Activated CD4-positive, alpha-beta T cell treated with anti-CD3 and anti-CD28 coated beads, Interleukin-2, amount 50 U/mL, for 48 hours (primary cell): ENCODE measurements at places on chromosomes 1 and 21.

DNA sequence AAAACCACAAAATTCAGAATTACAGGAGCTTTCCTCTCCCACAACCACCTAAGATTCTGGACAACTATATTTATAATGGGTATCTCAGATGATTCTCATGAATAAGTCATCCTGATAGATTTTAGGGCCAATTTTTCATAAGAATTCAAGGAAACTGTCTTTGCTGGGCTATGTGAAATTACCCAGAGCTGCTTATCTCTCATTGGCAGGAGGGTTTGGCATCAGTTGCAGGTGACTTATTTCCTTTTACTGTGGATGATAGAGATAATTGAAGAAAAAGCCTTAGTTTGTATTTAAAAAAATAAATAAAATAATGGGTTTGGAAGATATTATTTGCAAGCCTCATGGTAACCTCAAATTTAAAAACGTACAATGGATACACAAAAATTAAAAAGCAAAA is 38.2 kb upstream of the WDR26 start:
- no peak for DNase-seq

GRCh38 chr1:100130552-100131077 is 2.1 kb downstream of the SASS6 start:
- no peak for DNase-seq

GRCh38 chr21:41763996-41764395 is 2.9 kb downstream of the RIPK4 start:
- no peak for DNase-seq

- no peak for DNase-seq
Measured at GRCh38 chr1:27622828-27623227, 12.2 kb downstream of the FGR start.

DNA sequence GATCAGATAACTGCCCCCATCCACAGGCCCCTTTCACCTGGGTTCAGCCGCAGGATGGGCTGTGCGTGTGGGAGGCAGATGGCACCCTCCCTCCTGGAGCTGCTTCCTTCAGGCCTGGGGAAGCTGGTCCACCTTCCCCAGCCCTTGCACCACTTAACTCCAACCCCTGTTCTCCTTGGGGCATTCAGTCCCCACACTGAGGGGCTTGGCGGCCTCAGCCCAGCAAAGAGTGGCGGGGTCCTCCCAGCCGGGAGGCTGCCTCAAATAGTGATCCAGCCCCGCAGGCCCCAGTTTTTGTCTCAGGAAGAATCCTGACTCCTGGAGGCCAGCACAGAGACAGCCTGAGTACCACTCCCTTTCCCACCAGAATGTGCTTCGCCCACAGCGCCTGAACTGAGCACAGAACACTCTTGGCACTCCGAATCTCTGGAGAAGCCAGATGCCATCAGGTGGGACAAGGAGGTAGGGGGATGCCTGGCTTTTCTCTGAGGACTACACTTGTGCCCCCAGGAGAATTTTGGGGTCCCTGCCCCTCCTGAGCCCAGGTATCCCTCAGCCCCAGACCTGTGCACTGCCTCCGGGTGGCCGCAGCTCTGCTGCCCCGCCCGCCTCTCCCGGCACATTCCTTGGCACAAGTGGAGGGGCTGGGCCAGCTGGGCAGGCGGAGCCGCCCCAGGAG is 936 bp downstream of the PAQR6 start:
- DNase-seq = no peak

GRCh38 chr21:24861471-24861870 is 745.8 kb downstream of the MRPL39 start:
- no peak for DNase-seq

DNA sequence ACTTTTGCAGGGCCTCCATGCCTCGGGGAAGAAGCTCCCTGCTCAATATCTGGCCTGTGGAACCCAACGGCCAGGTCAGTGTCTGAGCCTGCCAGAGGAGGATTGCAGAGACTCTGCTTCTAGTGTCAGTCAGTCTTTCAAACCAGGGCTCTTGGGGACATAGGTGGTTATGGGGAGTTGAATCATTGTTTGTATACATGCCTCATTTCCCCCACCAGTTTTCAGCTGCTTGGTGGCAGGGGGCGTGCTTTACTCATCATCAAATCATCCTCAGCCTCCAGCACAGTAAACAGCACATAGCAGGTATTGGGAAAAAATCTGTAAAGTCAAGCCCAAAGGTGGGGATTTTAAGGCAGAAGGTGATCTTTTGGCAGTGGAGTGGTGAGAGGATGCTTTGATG is 17.4 kb upstream of the FAM89A start:
- no peak for DNase-seq

- DNase-seq = no peak
Measured at GRCh38 chr1:210536254-210536961, 207.7 kb downstream of the HHAT start.

DNA sequence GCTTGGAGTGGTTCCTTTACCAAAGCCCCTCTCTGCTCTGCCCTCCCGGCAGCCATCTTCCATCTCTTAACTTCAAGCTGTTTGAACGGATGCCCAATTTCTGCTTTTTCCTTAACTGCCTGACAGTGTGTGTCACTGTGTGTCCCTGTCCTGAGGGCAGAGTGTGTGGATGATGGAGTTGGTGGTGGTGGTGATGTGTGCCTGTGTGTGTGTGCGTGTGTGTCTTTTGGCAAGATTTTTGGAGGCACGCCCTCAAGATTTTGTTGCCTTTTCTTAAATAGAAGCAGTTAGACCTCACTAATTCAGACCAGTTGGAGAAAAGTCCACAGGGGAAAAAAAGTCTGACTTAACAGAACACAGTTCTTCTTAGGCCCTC is 30.3 kb downstream of the SERTAD4 start:
- DNase-seq = no peak

DNA sequence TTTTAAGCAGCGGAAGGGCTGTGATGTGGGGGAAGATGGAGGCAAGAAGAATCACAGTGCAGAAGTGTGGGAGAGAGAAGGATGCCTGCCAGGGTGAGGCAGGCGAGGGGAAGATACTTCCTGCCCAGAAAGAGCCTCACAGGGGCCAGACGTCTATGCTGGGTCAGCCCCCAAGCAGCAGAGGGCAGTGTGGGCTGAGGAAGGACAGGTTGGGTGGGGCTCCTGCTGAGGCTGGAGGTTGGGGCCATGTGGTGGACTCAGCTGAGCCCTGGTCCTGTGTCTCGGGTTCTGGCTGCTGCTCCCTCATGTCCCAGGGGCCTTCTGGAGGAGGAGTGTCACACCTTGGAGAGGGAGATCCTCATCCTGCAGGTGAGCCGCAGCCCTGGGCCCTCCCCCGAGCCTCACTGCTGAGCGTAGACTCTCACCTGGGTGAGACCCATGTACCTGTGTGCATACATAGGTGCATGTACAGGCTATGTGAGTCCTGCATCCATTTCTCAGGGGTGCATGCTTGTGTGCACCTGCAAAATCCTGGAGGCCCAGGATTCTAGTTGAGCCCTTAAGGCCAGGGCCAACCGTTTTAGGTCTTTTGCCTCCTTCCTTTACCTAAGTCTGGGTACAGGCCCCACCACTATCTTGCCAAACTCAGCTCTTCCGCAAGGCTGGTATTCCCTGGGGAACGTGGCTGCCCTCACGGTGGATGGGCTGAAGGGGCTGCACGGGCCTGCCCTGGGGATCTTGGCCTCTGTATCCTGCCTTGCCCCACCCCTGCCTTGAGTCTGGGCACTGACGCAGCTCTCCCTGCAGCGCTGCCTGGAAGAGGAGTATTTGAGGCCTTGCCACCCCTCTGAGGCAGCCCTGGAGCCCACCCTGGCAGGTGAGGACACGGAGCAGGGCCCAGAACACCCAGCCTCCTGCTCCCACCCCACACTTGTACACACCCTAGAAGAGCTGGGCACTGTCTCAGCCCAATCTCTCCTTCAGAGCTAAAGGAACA is 3.7 kb downstream of the CCDC24 start:
- no peak for DNase-seq

GRCh38 chr1:45492691-45493090 is 1.7 kb upstream of the TESK2 start:
- DNase-seq = no peak

DNA sequence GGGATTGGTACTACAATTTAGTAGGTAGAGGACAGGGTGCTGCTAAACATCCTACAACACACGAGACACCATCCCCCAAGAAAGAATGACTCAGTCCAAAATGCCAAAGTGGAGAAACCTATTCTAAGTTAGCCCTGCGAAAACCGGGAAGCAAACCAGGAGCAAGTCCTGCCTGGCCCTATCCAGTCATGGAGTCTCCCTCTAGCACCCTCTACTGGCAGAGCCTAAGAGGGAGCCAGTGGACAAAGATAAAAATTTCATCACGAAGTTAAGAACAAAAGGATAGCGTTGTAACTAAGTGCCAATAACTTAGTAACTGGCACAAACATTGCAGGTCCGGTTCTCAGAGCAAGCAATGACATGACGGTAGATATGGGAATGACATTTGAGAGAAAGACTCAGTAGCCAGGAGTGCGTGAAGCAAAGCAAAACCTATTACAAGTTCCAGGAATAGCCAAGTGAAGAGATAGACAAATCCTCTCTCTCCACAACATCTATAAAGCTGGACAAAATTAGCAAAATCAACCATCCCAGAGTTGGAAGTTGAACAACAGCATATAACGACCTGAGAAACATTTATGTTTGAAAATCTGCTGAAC is 383.5 kb downstream of the OMA1 start:
- peak; percentile 7 for DNase-seq

DNA sequence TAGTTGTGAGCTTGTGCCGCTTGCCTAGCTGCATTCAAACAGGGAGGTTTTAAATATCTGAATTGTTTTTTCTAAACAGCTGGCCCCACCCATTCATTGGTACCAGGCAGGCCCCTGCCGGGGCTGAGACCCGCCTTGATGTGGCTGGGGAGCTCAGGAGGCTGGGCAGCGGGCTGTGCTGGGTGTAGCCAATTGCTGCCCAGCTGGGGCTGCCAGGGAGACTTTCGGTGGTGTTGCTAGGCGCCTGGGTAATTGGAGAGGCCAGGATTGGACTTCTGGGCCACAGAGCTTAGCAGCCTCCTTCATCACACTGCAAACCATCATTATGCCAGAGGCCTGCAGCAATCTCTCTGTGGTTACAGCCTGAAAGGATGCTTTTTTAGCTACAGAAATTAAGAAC is 12.2 kb downstream of the RHBDL2 start:
- DNase-seq = peak; percentile 6

GRCh38 chr1:220888417-220888986 is 9.3 kb downstream of the HLX start:
- no peak for DNase-seq

DNA sequence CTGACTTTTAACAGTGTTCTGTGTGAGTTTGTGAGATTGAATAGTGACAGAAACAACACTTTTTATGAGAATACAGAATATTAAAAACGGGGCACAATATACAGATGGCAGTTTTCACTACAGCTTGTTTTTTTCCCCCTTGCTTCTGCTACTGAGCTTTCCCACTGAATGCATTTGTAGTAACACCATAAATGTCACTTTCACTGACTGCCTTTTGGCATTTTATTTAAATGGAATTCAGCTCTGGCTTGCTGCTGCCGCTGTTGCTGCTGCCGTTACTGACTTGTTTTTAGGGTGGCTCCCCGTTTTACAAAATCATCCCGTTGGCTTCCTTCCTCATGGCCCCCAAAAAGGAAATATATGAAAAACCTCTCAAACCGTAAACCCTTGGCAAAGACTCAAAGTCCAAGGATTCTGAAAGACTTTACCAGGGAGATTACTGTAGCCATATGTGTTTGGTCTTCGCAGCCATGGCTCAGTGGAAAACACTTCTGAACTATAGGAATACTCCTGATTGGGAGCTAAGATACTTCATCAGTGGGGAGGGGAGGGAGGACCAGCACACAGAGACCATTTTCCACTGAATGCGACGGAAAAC is 151.0 kb downstream of the NUF2 start:
- no peak for DNase-seq

DNA sequence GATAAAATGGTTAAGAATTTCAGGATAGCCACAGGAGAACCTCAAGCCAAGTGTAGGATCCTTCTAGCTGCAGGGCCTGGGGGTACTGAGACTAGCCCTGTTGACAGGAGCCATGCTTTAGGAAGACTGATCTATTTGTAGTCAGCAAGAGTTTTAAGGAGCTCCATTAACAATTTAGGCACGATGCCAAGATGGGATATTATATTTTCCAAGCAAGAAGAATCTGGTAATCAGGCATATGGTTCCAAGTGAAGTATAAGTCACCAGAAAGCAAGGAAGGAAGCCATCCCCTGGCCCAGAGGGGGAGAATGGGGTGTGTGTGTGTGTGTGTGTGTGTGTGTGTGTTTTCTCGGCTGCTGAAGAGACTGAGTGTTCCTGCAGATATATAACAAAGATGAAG is 7.0 kb downstream of the IFNAR2 start:
- DNase-seq = no peak

- no peak for DNase-seq
Measured at GRCh38 chr21:46393941-46394594, 64.6 kb upstream of the DIP2A start.

DNA sequence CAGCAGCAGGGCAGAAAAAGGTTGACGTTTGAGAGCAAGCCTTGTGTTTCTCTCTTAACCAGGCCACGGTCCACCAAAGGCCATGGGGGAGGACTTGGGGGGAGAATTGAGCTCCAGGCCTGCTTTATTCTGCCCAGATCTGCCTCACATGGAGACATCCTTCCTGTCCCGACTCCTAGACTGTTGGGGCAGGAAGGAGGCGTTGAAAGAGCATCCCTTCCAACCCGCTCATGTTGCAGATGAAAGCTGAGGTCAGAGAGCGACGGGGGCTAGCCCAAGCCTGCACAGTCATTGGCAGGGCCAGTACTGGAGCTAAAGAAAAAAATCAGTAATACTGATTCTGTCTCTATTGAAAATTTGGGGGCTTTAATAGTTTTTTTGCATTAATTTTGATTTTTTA is 46.6 kb downstream of the MYOM3 start:
- no peak for DNase-seq

DNA sequence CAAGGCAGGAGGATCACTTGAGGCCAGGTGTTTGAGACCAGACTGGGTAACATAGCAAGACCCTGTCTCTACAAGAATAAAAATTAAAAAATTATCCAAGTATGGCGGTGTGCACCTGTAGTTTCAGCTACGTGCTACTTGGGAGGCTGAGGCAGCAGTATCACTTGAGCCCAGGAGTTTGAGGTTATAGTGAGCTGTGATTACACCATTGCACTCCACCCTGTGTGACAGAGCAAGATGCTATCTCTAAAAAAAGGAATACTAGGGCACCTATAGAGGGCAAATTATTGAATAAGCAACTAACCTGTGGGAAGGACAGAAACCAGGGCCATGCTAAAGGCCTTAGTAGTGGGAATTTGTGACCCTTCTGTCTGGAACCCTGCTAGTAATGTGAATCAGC is 86.1 kb downstream of the TENT5C start:
- no peak for DNase-seq

GRCh38 chr1:194917769-194918168 is 1690.5 kb downstream of the KCNT2 start:
- DNase-seq = no peak

DNA sequence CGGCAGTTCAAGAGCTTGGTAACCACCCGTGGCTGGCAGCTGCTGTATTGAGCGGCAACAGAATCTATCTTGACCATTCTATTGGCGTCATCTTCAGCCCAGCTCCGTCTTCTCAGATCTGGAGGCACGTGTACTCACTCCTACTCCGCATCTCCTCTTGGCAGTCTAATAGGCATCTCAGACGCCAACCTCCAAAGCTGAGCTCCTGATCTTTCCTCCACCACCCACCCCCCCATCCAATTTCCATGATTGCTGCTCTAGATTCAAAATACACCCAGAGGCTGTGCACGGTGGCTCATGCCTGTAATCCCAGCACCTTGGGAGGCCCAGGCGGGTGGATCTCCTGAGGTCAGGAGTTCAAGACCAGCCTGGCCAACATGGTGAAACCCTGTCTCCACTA is 84.6 kb upstream of the CASZ1 start:
- no peak for DNase-seq
